ENCODE measurements at places on chromosomes 13 and 19.
A peak's percentile ranks its signal among the peaks of the same experiment; 100 is the strongest.

GRCh38 chr19:56084835-56085536 is 36.1 kb downstream of the ZNF787 start:
- no peak for DNase-seq

DNA sequence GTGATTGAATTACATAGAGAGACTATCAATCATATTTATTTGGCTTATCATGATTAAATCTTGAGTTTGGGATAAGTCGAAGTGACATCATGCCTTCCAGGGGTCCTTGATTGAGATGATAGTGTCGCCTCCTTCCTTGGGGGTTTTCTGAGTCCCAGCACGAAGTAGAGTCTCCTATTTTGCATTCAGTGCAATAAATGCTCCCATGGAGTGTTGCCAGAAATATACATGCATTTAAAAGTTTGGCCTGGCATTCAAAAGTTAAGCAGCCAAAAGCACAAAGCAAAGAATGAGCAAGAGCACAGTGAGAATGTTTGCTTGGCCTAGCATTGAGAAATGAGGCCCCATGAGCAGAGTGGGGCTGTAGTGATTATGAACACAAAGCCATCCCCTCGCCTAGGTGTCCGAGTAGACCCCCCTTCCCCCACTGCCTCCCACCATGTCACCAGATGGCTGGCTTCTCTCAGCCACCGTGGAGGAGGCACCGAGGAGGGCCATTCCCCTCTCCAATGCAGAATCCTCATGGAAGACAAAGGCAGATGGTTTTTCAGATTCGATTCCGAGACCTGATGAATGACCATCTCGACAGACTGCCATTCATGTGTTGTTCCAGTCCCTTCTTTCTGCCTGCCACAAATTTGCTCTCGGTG is 58.8 kb upstream of the UBL3 start:
- DNase-seq = no peak

- no peak for DNase-seq
These were observed 127.9 kb downstream of the KCTD12 start for GRCh38 chr13:76758257-76758656.

- DNase-seq = peak; percentile 70
These were observed 2.9 kb upstream of the C19orf85 start for GRCh38 chr19:55467236-55468053.

GRCh38 chr19:33226550-33227241 is 1.0 kb upstream of the SLC7A10 start:
- DNase-seq = no peak

DNA sequence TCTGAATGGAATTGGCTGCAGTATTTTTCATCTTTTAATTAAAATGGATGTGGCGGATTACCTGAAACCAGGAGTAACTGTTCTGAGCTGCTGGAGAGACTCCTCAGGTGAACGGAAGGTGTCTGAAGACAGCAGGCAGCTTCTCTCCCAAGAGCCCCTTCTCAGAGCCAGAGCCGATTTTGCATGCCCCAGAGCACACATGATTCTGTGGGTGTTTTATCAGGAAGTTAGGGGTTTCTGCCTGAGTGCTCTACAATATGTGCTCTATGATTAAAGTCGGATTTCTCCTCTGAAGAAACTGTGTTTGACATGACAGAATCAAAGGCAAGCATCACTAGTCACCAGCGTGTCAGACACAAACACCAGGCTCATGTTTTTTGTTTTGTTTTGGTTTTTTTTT is 60.7 kb upstream of the MCF2L start:
- DNase-seq = no peak

DNA sequence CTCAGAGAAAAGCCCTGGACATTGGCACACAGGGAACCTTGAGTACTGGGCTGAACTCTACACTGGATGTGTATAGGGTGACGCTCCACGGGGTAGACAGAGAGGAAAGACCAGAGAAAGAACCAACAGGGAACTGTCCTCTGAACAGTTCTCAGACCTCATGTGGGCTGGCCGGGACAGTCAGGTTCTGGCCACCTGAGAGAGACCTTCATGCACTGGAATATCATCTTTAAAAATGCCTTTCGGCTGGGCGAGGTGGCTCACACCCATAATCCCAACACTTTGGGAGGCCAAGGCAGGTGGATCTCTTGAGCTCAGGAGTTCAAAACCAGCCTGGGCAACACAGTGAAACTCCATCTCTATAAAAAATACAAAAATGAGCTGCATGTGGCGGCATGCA is 143.8 kb upstream of the GJB6 start:
- DNase-seq = no peak

- DNase-seq = no peak
These were observed 5.9 kb downstream of the SLAIN1 start for GRCh38 chr13:77703408-77703807.

DNA sequence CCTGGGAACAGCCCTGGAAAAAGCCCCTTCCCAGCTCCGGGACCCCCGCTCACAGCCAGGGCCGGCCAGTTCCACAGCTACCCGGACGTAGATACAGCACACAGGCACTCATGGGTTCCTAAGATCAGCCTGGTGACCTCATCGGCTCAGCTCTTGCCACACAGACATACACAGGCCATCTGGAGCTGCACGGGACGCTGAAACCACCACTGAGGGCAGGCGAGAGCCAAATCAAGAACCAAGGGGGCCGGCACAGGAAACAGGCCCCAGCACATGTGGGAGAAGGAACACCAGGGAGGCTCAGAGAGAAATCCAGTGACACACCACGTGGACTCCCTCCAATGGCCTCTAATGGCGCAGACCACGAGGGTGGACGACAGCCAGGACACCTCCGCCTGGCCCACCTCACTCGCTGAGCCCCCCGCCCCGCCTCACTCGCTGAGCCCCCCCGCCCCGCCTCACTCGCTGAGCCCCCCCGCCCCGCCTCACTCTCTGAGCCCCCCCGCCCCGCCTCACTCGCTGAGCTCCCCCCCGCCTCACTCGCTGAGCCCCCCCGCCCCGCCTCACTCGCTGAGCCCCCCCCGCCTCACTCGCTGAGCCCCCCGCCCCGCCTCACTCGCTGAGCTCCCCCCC is 69.7 kb upstream of the C13orf46 start:
- peak; percentile 24 for DNase-seq

DNA sequence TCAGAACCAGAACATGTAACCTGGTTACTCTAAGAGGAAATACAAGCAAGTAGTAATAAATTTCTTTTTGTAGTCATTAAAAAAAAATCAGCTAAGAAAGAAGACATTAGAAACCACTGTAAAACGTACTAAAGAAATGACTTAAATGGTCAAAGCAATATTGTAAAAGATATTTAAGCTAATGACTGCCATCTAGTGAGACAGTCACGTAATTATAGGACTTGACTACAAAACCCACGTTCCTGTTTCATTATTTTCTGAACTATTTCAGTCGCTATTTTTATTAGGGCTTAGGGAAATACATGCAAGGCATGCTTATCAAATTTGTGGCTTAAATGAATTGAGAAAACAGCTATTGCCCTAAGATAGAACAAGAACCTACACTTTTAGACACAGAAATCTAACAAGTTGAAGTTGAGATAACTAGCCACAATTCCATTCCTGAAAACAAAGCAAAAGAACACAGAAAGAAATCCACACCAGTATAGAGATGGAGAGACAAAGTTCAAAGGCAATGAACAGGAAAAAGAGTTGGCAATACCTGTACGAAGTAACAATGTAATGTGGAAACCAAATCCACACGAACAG is 17.9 kb downstream of the ALG5 start:
- peak; percentile 30 for DNase-seq

Measured in cerebellum (tissue), 4 donors.